ENCODE measurements at places on chromosomes 6 and 20.

DNA sequence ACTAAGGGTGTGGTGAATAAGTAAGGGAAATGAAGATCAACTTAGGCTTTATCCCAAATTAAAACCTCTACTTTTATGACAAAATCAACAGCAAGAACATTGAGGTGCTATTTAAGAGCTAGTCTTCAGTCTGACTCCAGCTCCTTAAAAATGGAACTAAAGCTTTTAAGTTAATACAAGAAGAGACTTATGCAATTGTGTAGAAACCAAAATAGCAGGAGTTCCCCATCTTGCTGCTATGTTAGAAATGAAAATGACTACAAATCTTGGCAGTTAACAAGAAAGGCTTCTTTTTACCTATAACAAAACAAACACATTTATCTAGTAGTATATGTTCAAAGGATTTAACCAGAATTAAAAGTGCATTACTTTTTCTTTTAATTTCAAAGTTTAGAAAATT is 25.7 kb downstream of the HMGN3 start:
- no peak for DNase-seq

DNA sequence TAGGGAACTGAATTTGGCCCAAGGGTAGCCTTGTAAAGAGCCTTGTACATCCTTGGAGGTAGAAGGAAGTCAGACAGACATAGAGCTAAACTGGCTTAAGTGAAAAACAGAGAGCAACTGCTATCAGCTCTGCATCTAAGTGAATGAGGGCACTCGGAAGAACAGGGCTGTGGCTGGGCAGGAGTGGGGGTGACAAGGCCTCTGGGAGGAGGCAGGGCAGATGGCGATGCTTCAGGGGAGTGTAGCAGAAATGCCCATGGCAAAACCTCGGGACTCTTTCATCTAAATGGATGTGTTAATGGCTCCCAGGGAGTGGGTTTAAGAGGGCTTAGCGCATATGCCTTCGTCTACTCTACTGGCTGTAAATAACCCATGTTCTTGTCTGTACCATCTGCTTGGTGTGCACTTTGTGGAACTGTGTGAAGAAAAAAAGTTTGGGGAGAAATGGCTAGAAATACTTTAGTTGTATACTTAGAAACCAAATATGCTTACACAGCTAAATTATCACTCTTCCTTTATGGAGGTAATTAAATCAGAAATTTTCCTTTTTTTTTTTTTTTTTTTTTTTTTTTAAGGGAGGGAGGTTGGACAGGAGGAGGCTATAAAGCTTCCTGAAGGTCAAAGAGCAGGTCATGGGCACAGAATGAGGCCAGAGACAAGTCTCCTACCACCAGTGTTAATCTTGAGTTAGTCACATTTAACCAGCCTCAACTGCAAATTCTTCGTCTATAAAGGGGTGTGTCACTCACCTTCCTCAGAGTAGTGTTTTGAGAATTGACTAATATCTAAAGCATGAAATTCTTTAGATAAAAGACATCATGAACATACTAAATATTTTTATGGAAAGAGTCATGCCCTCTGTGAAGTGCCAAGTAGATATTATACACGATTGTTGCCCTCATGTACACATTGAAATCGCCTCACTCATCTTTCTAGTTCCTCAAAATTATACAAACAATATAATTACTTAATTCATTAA is 60.9 kb downstream of the FYN start:
- DNase-seq, result no peak

GRCh38 chr6:163782436-163783003 is 368.0 kb downstream of the QKI start:
- DNase-seq, result no peak

GRCh38 chr6:48628316-48628715 is 517.3 kb upstream of the PTCHD4 start:
- no peak for DNase-seq

- DNase-seq, result no peak
These were observed 696 bp upstream of the SIRPA start for GRCh38 chr20:1894471-1894950.

All from Panc1 (cell line).